Renal pelvis (tissue), 12 donors: ENCODE measurements at places on chromosomes 6 and 20. TPM values are rescaled to one million over a fixed set of nuclear protein-coding genes. Genes with fewer than 3 reads are reported as not detected.

- DNase-seq: peak; percentile 71
These were observed 1.0 kb downstream of the LRP11 start for GRCh38 chr6:149862922-149863697.

Gene SRMS
- 0.26 TPM for polyA plus RNA-seq

- no peak for DNase-seq
These were observed 382.9 kb upstream of the IRAK1BP1 start for GRCh38 chr6:78484198-78485064.

Gene CITED2
- 184 TPM for polyA plus RNA-seq

- no peak for DNase-seq
These were observed 533.8 kb upstream of the ID4 start for GRCh38 chr6:19303383-19303782.

DNA sequence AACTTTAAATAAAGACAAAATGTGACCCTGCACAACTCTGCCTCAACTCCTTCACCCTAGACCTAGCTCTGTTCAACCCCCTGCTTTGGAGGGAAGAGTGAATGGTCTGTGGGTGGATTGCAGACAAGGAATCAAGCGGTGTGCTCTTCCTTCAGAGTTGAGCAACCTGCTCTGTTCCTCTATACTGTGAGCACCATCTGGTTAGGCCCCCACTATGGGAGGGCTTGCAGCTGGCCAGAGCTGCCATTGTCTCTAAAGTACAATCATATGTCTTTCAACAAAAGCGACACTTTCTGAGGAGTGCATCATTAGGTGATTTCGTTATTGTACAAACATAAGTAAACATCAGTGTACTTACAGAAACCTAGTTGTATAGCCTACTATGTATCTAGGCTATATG is 406.1 kb upstream of the MARCKS start:
- DNase-seq: no peak

DNA sequence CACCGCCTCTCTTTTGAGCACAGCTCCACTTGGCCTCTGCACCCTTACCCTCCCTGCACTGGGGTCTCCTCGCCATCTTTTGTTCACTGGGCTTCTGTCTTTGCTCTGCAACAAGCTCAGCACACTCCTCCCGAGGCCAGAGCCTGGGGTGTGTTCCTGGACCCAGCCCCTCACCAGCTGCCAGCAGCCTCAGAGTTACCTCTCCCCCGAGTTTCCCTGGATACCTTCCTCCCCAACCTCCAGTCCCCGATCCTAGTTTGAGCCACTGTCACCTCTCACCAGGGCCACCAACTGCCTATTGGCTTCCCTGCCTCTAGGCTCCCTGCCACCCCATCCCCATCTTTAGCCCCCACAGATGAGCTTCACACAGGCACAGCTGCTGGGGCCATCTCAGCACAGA is 12.3 kb downstream of the CYP21A2 start:
- DNase-seq: no peak

Gene PLN
- 3.0 TPM for polyA plus RNA-seq

Gene ERVFRD-1
- 0.25 TPM for polyA plus RNA-seq

- DNase-seq: no peak
These were observed 230.5 kb upstream of the RIN2 start for GRCh38 chr20:19527509-19527908.

GRCh38 chr6:21731411-21732031 is 138.0 kb downstream of the SOX4 start:
- no peak for DNase-seq

DNA sequence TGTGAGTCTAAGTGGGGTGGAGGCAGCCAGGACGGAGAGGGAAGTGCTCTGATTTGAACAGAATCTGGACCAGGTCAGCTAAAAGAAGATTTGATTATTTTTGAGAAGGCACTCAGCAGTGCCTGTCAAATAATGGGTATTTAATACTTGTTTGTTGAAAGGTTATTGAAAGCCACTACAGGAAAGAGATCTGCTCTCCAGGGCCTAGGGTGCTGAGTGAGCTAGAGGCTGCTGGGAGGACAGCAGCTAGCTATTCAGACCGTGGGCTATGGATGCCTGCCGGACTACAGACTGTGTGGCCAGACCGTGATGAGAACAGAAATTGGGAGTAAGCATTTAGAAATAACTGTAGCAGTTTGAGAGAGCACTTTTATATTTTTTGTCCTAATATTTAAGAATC is 8.8 kb downstream of the SLC35F1 start:
- no peak for DNase-seq

GRCh38 chr20:8994045-8994444 is 74.8 kb upstream of the PLCB4 start:
- DNase-seq: no peak

DNA sequence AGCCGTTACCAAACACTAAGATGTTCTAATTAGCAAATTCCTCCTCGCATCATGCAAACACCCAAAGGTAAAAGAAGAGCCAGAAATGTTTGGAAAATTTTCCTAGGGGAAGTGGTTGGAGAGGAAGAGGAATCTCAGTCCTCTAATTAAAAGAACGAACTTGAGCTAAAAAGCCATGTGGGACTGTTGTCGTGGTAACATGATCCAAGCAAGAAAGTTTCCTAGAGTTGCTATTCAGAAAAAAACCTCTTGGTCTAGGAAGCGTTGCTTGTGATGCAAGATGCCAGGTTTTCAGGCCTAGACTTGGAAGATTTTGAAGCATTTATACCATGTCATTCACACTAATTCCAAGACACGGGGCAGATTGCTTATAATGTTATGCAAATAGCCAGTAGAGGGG is 106.8 kb upstream of the DOK5 start:
- DNase-seq: no peak

DNA sequence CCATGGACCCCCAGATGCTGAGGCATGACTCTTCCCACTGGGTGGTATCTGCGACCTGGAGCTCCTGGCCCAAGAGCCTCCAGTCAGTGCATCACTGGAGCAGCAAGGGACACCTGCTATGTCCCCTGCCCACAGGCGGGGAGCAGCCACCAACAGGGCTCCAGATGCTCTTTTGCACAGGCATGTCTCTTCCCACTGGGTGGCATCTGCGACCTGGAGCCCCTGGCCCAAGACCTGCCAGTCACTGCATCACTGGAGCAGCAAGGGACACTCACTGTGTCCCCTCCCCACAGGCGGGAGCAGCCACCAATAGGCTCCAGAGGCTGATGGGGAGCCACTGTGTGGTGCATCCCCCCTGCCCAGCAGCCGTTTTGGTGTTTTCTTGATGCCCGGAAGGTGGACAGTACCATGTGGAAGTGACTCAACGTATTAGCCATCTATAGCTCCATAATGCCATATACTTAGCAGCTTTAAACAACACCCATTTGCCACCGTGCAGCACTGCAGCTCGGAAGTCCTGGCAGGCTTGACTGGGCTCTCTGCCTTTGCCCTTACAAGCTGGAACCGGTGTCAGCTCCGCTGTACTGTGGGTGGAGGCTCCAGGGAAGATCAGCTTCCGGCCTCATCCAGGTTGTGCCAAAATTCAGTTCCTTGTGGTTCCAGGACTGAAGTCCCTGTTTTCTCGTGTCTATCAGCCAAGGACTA is 124.9 kb upstream of the CST7 start:
- DNase-seq: no peak

- peak; percentile 43 for DNase-seq
These were observed 4.5 kb downstream of the TP53INP2 start for GRCh38 chr20:34708621-34709043.

Gene SERPINB1
- polyA plus RNA-seq: 14.7 TPM

- DNase-seq: no peak
These were observed 129.1 kb downstream of the ERMARD start for GRCh38 chr6:169880516-169880915.

Gene GCNT2
- polyA plus RNA-seq: 19.2 TPM

Gene DCDC2
- polyA plus RNA-seq: 96.2 TPM

DNA sequence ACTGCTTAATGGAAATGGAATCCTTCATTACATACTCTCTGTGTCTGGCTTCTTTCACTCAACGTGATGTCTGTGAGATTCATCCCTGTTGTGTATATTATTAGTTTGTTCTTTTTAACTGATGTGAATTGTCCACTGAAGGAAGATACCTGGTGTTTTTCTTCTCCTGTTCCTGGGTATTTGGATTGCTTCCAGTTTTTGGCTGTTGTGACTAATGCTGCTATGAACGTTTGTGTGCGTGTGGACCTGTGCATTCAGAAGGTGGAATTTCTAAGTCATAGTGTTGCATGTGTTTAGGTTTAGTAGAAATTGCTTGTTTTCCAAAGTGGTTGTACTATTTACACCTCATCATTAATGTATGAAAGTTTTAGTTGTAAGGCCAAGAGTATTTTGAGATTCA is 3.8 kb downstream of the TULP4 start:
- DNase-seq: no peak

Gene PLG
- 9.3 TPM for polyA plus RNA-seq

GRCh38 chr20:819680-820322 is 13.7 kb upstream of the FAM110A start:
- DNase-seq: no peak

GRCh38 chr6:106227612-106228507 is 97.7 kb downstream of the ATG5 start:
- no peak for DNase-seq

DNA sequence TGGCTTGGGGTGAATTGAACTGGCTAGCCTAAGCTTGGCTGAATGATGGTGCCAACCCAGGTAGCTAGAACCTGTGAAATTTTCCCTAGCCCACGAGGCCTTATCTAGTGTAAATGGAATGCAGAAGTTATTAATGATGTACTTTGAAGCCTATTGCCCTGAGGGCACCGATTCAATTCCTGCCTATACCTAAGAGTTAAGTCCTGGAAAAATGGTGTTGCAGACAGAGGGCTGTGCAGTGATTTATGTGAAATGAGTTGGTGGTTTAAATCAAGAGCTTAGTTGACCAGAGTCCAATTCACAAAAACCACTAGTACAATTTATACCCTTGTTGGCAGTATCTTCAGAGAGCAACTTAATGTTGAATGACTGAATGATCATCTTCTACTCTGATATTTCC is 373.8 kb upstream of the JAG1 start:
- no peak for DNase-seq

DNA sequence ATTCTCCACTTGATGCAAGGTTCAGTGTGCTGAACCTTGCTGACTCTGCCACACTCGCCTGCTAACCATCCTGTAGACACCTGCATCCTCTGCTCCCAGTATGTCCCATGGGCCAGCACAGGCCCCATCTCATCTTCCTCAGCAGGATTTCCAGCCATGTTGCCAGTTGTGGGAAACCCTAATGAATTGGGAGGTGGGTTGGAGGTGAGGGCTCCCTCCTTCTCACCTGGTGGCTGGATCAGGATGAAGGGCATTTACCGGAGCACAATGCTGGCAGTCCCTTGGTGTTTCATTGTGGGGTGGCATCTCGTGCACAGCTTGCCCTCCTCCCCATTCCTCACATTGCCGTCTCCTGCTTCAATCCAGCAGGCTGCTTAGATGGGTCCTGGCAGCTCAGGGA is 204.3 kb upstream of the FOXQ1 start:
- no peak for DNase-seq

Gene BANF2
- polyA plus RNA-seq: not detected
